ENCODE measurements at places on chromosomes 11 and 22.

GRCh38 chr22:37544955-37545702 is 15.2 kb upstream of the CDC42EP1 start:
- DNase-seq: no peak

GRCh38 chr22:37647928-37648327 is 8.5 kb downstream of the SH3BP1 start:
- DNase-seq: no peak

GRCh38 chr11:112421879-112422278 is 161.2 kb upstream of the PLET1 start:
- DNase-seq: no peak

- DNase-seq: no peak
These were observed 108.2 kb downstream of the FEZ1 start for GRCh38 chr11:125387901-125388300.

DNA sequence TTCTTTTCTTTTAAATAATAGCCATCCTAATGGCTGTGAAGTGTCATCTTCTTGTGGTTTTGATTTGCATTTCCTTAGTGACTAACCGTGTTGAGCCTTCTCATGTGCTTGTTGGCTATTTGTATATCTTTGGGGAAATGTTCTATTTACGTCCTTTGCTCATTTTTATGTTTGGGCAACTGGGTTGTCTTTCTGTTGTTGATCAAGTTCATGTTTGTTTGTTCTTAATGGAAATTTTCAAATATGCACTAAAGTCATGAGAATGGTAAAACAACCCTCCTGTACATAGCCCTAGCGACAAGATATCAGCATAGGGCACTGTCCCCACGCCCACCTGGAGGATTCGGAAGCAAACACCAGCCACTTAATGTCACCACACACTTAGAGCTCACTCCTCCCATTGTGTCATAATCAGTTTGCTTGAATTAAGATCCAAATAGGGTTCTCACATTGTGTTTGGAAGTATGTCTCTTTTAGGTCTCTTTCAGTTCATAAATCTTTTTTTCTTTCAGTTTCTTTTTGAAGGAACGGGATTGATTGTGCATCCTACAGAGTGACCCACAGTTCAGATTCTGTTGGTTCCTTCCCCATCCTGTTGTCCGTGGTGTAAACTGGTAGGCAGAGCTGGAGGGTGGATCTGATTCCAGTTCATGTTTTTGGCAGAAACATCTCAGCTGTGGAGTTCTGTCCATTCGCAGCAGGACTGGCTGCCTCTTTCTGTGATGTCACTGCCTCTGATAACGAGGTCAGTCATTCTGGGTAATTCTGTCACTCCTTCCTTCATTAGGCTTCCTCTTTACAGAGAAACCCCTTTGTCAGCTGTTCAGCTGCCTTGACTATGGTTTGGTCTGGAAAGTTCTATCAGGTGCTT is 26.4 kb upstream of the ADORA2A start:
- no peak for DNase-seq

DNA sequence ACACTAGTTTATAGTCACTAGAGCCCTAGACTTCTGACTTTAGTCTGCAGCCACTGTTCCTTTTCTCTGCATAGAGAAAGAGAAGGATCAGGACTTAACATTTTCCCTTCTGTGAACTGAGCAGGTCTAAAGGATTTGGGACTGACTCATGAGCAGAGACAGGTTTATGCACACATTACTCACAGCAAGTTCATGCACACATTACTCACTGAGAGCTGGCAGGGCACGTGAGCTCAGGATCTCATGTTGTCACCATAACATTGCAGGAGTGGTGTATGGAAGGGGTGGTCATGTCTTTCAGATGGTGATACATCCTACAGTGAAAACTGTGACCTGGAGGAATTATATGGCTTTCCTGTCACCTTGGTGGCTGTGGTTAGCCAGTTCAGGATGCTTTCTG is 56.4 kb downstream of the CEP164 start:
- no peak for DNase-seq
